HuH-7.5 (cell line): ENCODE measurements at places on chromosomes 5 and 9.

DNA sequence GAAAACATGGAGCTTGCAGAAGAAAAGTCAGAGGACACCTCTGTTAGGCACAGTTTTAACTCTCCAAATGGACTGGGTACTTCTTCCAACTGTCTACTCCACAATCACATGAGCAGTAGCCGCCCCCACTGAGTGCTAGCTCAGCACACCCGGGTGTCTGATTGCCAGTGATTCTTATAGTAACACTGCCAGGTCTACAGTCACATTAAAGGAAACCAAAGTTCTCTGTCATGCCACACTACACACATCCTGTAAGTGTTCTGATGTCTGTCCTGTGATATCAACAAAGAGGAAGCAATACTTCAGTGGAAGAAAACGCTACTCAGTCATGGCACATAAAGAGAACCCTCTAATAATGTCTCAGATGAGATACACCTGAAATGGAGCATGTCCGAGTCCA, at the start of gene HAVCR2:
HAVCR2 (minus strand) TSS at position 69 of the 400 bp plus-strand sequence; CDS start at position 8, 61 bp downstream.
- no peak for DNase-seq

GRCh38 chr9:75483636-75484035, 395.3 kb downstream of the OSTF1 start:
- no peak for DNase-seq

GRCh38 chr5:7991125-7991821, 122.3 kb downstream of the MTRR start:
- DNase-seq, result no peak

- no peak for DNase-seq
These were observed 14.6 kb downstream of the CPEB4 start for GRCh38 chr5:173902743-173903142.

DNA sequence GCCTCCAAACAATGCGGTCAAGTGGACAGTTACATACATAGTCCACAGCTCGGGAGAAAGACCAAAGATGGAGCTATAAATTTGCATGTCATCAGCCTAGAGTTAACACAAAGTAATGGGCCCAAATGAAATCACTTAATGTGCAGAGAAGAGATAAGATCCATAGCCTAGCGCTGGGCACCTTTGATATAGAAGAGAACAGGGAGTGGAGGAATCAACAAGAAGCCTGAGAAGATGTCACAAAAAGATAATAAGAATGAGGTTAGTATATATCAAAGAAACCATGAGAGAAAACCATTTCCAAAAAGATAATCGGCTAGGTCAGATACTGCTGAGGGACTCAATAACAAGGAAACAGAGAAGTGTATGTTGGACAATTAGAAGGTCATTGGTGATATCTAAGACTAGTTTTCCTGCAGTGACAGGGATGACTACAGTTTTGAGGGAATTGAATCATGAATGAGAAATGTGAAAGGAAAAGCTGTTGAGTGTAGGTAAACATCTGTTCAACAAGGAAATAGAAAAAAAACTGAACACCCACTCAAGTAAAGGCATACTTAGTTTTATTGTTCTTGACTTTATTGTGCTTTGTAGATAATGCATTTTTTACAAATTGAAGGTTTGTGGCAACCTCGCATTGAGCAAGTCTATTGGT, 68.7 kb upstream of the CDH6 start:
- DNase-seq, result no peak

GRCh38 chr5:17330386-17330785, 113.0 kb downstream of the BASP1 start:
- no peak for DNase-seq

- DNase-seq, result no peak
These were observed 501.7 kb downstream of the ARHGEF28 start for GRCh38 chr5:74127381-74128320.

DNA sequence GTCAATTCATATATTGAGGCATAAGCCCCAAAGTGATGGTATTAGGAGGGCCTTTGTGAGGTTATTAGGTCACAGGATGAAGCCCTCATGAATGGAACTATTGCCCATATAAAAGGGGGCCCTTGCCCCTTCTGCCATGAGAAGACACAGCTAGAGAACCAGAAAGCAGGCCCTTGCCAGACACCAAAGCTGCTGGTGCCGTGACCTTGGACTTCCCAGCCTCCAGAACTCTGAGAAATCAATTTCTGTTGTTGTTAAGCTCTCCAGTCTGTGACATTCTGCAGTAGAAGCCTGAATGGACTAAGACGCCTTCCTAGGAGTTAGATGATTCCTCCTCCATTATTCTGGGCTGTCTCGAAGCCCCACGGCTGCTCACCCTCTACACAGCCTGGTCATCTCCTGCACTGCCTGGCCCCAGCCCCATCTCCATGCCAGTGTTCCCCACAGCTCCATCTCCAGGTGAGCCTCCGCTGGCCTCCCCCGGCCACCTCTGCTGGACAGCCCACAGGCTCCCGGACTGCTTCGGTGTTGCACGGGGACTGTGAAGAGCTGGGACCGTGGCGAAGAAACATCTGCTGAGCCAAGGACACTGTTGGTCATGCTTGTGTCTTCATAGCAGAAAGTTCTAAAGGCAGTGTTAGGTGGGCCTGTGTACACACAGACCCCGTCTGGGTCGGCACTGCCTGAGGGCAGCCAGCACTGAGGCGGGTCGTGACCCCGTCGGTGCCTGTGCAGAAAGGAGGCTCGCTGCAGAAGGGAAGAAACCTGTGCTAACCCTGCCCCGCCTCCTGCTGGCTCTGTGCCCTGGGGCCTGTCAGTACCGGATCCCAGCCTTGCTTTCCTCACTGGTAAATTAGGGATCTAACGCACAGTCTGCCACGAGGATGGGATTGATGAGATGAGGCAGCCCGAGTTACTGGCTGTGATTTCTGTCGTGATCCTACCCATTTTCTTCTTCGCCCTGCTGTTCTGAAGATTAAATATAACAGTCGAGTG, 55.1 kb upstream of the CNOT6 start:
- DNase-seq, result no peak

- no peak for DNase-seq
These were observed 618.8 kb upstream of the KLF4 start for GRCh38 chr9:108108280-108108851.

DNA sequence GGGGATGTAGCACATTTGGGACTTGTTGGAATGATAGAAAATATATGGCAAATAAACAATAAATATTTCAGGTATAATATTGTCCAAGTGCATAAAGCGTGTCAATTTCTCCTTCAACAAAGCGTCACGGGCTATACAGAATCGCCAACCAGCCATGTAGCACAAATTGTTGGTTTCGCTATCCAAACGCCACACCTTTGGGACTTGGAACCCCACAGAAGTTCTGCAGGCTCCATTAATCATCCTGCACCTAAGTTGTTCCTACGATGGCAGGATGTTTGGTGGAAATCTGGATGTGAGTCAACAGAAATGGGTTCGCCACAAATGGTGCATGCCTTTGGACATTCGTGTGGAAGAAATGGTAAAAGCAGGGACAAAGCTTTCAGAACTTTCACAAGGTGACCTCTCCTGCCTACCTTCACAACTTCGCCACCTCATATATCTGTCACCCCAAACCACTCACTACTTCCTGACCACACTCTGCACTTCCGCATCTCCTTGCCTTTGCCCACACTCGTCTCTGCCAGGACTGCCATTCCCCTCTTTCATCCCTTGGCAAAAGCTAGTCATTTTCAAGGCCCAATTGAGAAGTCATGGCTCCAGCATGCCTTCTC, 95.7 kb downstream of the LHFPL2 start:
- no peak for DNase-seq

DNA sequence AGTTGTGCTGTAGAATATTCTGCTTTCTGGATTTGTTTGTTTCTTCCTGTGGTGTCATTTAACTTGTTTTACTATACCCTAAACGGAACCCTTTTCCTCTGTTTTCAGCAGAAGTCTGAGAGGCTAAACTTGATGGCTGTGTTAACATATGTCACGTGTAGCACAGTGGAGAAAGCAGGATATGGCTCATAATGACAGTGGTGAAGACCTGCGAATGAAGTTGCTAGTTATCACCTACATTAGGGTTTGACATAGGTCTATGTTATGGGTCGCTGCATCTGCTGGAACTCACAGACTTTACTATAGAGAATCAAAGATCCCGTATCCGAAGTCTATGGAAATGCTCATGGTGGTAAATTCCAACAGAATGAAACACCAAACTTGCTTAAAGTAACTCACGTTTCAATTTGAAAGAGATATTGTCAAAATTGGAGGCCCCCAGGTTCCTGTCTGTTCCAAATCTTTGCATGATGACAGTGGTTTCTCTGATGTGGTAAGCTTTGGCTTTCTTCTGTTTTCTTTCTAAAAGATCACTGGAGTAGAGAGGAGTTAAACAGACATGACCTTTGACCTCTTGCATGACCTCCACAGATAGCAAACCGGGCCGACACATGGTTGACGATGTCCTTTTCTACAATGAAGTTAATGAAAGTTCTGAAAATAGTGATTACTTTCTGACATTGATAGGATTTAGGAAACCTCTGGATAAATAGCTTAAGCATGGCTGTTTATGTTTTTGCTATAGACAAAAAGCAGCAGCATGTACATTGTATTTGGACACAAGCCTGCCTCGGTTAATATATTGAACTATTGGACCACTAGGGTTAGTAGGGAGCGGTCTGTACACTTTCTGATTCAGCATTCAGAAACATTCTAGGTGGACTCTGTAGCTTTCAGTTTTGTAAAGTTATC, 3.1 kb upstream of the CATSPER3 start:
- no peak for DNase-seq

DNA sequence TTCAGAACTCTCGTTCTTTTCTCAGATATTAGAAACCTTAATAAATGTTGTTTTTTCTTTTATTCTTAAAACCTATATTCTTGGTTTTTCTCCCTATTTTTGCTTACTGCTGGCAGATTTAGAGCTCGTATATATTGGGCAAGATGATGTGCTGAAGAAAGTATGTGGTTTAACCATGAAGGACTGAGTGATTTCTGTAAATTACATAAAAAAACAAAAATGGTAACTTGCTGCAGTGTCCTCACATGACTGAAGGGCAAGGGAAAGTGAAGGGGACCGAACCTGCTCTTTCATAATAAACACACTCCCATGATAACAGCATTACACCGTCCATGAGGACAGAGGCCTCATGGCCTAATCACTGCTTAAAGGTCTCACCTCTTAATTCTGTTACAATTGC, 393.8 kb upstream of the ZNF608 start:
- DNase-seq, result no peak

GRCh38 chr9:79390077-79390698, 181.6 kb upstream of the TLE4 start:
- no peak for DNase-seq

GRCh38 chr9:75912951-75913350, 22.5 kb downstream of the PCSK5 start:
- DNase-seq, result no peak

DNA sequence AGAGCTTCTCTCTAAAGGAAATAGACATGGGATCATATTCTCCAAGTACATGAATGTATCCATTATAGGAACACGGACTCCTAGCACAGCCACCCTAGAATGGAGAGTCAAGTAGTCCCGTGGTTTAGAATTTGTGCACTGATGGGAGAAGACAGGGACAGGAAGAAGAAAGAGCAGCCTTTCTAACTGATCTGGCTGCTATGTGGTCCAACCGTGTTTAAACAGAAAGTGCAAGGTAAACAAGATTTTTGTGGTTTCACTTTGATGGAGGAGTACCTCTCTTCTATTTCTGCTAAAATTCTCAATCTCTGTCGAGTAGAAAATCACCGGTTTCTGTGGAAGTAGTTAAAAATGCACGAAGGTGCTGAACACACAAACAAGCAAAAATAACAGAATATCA, 171.3 kb downstream of the ST8SIA4 start:
- DNase-seq, result no peak

DNA sequence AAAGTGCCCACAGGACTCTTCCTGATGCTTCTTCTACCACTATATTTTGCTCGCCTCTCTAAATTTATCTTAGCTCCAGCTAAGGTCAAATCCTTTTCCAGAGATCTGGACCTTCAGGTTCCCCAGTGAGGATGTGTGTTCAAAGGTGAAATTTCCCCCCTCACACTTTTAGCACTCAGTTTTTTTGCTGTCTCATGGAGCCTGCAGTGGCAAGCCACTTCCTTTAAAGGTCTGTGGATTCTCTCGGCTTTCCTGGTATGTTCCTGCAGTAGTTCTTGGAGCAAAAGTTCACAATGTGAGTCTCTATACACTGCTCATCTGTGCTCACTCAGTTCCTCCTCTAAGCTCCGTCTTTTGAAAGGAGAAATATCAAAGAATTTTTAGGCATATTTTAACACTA, 181.4 kb downstream of the LURAP1L start:
- DNase-seq, result no peak

DNA sequence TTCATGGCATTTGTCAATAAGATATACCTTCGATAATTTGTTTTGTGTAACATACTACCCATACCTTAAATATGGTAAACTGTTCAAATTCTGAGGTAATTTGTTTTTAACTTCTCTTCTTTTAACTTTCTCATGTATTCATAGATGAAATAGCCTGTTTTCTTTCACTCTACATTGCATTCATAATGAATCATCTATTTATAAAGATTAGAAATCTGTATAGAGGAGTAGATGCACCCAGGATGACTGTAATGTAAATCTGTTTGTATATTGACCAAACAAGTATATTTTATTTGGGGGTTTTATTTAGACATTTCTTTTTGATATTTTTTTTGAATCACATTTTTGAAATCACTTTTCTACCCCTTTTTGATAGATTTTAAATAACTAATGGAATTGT, 144.6 kb downstream of the CD180 start:
- DNase-seq, result no peak
